Stimulated activated CD8-positive, alpha-beta memory T cell treated with anti-CD3 and anti-CD28 coated beads, Interleukin-15, amount 100 ng/mL, for 24 hours (primary cell): ENCODE measurements at places on chromosomes 2 and 18.

GRCh38 chr2:218074031-218074430 is 5.0 kb downstream of the RUFY4 start:
- DNase-seq, result no peak

DNA sequence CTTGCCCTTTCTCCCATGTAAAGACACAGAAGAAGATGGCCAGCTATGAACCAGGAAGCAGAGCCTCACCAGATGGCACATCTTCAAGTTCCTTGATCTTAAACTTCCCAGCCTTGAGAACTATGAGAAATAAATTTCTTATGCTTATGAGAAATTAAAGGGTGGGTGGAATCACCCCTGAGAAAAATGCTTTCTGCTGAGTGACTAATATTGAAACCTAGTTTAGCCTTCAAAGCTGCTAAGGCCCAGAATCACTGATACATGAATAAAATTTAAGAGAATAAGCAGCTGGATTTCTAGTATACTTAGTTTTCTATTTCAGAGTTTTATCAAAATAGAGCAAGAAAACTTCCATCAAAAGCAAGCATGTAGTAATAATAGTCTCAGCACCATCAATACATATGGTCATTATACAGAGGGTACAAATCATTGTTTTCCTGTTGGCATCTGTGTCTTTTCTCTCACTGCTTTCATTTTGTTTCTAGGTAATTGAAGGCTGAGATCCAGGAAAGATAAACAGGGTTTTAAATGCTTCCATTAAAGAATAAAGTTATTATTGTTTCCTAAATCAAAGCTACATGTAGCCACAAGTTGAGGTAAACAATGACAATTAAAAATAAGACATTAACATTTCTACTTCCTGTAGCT is 53.3 kb upstream of the COL5A2 start:
- DNase-seq, result no peak

DNA sequence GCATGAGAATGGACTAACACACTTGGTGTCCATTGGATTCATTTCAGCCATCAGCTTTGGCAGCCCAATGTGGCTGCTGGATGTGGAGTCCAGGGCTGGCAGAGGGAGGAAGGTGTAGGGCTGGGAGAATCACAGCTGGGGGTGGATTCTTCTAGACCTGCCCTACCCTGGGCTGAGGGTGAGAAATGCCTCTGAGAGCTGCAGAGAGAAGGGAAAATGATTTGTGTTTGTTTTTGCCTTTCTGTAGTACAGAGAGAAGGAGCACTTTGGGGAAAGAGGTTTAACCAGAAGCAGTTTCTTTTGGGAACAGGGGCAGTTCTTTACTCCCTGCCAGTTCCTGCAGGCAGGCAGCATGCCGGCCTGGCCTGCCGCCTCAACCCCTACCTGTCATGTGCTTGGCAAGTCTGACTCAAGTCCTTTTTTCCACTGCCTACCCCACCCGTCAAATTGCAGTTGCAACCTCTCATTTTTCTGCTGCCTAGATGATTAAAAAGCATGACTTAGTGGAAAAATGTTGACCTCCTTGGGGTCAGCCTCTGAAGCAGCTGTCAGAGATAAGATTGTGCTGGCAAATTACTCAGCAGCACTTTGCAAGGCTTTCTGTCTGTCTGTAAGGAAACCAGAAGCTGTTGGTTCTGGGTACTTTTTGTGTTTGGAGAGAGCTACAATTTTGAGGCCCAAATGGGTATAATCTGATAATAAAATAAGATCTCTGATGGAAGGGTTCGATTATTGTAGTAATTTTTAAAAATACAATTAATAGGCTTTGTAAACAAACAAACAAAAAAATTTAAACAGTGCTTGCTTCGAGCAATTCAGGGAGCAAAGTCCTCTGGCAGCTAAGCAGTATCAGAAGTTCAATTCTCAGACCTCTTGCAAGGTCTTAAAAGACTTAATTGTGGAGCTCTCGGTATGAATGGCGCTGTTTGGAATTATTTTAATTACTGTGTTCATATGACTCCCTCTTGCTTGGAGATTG is 21.7 kb downstream of the LBH start:
- DNase-seq, result no peak

DNA sequence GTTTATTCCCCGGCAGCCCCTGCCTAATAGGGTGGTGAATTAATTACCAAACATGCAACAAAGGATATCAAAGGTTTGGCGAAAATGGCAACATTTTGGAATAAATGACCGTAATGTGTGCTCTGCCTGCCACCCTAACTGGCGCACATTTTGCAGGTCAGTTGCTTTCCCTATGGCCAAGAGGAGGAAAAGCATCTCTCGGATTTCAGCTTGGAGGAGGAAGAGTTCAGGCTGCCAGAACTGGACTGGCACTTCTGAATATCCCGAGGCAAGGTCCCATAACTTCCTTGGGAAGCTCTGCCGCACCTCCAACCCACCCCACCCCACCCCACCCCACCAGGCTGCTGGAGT is 37.1 kb downstream of the SLC25A52 start:
- DNase-seq, result no peak

DNA sequence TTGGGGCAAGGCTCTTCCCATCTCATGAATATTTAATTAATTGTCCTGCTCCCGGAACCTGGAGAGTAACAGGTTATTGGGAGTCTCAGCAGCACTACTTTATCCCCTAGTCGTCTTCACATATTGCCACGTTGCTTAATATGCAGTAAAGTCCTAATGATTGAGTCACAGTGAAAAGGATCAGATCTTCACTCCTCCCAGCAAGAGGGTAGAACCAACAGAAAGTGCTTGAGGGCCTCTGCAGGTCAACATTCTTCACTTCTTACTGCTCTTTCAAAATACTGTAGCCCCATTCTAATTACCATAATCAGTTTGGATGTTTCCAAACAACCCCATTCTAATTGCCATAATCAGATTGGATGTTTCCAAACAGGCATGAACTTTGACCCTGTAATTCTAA is 801.0 kb downstream of the LRRTM4 start:
- DNase-seq, result no peak

- no peak for DNase-seq
These were observed 41.3 kb downstream of the GAREM1 start for GRCh38 chr18:32429402-32429801.

- DNase-seq, result no peak
These were observed 756 bp upstream of the PTPN4 start for GRCh38 chr2:119758881-119759450.

DNA sequence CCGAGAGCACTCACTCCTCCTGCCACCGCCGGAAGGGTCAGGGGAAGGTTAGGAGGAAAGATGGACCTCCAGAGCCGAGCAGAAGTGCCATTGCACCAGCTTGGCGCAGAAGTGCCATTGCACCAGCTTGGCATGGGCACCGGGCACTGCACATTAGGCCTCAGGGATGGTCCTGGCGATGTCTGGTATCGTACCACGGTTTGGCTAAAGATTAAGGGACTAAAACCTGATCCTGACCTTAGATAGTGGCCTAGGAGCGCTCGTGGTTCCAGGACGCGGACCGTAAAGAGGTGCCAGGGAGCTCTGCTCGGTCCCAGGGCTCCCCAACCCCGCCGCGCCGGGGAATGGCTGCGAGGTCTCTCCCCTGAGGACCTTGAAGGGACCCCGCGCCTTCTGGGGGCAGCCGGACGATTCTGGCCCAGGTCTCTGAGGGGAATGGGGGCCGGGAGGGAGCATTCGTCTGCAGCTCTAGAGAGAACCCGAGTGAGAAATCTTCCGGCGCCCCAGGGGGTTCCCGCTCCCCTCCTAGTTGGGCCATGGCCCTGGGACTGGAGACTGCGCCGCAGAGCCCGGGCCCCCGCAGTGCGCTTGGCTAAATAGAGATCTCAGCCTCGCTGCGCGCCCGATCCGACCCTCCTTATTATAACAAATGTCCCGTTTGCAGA is 1.8 kb downstream of the PAX8 start:
- DNase-seq, result no peak

GRCh38 chr18:76859474-76860339 is 37.4 kb downstream of the ZNF236 start:
- DNase-seq, result no peak

- DNase-seq, result peak; percentile 16
These were observed 204.8 kb downstream of the TFCP2L1 start for GRCh38 chr2:121080013-121080772.

DNA sequence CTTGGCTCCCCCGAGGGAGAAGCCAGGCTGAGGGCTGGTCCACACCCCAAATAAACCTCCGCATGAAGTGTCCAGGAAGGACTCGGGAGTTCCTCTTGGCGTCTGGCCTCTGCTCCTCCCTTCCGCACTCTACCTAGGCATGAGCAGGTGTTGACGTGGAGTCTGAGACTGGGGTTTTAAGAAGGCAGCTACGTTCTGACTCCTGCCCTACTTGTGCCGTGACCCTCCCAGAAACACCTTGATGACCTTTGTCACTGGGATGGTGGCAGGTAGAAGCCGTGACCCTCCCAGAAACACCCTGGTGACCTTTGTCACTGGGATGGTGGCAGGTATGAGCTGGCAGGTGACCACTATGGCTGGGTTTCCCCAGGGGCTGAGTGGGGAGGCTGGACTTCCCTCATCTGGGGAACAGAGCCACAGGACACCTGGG is 54.8 kb downstream of the HS6ST1 start:
- DNase-seq, result no peak

GRCh38 chr2:137051778-137052398 is 286.5 kb downstream of the THSD7B start:
- DNase-seq, result no peak

DNA sequence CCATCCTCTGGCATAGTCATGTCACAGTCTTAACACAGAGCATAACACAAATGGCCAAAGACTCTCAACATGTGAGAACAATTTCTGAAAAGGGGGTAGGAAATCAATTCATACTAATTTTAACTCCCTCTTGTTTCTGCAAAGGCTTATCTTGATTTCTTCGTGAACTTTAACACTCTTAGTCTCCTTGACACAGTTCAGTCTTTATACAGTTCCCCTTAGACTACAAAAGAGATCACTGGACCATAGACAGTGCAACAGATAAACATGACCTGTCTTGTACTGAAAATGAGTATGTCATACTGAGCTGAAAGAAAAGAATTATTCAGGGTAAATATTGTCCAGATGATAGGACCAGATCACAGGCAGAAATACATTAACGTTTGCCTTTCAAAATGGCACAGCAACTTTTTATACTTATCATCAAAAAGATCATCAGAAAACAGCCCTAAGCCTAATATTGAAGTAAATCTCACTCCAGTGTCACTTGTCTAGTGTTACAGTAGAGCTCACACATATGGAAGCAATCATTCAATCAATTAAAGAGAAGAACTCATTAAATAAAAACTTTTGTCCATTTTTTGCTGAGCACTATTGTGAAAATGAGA is 56.4 kb upstream of the VRK2 start:
- DNase-seq, result no peak

- DNase-seq, result no peak
These were observed 243.5 kb downstream of the WDPCP start for GRCh38 chr2:63344575-63345284.

GRCh38 chr18:9048808-9049494 is 53.5 kb upstream of the NDUFV2 start:
- no peak for DNase-seq

DNA sequence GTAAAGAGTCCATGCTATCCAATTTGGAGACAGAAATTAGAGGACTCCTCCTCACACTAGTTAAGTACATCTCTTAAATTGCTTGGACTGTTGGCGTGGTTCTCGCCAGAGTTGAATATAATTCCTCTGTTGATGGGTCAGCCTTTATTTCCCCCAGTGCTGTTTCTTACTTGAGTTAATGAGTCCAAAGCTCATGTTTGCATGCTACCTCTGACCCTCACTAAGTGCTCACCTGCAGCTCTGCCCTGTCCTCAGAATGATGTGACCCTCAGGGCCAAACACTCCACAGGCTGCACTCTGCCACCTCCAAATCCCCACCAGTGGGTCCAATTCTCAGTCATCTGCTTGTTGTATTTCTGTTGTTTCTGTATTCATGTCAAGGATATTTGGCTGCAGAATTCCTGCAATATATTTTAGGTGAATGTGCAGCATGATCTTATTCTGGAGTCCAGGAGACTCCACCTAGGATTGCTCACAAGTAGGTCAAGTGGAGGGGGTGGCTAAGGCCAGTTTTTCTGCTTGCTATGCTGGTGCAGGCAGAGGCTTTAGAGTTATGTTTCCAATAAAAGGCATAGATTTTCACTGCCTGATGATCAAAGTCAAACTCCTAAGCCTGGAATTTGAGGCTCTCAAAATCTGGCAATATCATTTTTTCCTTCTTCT is 37.8 kb downstream of the RDH14 start:
- no peak for DNase-seq

DNA sequence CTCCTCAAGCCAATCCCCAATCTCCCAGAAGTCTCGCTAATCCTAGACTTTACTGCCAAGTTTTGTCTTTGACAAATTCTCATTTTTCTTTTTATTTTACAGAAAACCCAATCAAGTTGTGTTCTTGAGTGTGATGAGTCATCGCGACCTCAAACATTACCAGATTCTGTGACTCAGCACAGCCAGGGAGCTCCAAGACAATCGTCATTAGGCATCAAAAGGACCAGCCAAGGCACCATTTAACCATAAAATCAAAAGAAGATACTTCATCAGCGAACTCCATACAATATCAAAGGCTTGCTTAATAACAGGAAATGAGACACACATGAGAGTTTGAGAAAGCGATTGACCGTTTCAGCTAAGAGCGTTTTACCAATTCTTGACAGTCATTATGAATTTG is 146.2 kb upstream of the AGAP1 start:
- DNase-seq, result no peak

DNA sequence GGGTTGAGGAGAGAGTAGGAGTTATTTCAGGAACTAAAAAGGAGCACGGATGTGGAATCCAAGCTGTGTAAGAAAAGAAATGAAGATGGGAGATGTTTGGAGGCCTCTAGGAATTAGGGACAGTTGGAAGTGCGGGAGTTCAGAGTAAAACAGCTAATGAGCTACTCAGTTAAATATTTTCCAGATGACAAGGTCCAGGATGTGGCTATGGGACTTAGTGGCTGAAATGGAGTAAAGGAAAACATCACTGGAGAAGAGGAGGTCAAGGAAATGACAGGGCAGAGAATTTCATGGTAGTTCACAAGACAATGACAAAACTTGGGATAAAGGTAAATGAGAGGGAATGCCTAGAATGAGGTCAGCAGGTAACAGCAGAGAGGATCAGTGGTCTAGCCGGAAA is 13.0 kb downstream of the GPR155 start:
- no peak for DNase-seq

GRCh38 chr18:76875390-76876325 is 53.3 kb downstream of the ZNF236 start:
- no peak for DNase-seq

DNA sequence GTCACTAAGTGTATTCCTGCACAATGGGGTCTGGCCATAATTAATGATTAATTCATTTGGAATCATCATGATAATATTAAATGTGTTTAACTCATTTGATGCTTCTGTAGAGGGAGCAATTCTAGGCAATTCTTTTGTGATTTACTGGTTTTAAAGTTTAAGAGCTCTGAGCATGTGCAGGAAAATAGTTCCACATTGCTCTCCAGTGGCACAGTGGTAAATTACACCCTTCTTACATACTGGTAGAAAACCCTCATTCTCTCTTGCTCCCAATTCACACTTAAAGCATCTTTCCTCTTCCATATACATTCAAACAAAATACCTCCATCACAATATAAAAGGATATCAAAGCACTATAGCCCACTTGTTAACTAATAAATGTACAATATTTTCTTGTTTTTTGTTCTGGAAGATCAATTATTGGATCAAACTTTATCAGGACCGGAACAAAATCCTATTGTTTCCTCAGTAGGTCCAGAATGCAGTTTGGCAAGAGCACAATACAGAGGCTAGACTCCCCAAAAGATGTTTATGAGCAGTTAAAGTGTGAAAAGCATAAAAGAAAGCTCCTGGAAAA is 844.3 kb downstream of the MBD2 start:
- DNase-seq, result no peak

GRCh38 chr2:84038866-84039265 is 420.2 kb downstream of the SUCLG1 start:
- DNase-seq, result no peak

GRCh38 chr2:189060096-189060642 is 86.0 kb downstream of the COL3A1 start:
- DNase-seq, result no peak
